NCI-H526 (cell line): ENCODE measurements at places on chromosomes 2 and 18.
A peak's percentile ranks its signal among the peaks of the same experiment; 100 is the strongest.

GRCh38 chr2:105808423-105809096 is 63.8 kb downstream of the NCK2 start:
- no peak for DNase-seq

DNA sequence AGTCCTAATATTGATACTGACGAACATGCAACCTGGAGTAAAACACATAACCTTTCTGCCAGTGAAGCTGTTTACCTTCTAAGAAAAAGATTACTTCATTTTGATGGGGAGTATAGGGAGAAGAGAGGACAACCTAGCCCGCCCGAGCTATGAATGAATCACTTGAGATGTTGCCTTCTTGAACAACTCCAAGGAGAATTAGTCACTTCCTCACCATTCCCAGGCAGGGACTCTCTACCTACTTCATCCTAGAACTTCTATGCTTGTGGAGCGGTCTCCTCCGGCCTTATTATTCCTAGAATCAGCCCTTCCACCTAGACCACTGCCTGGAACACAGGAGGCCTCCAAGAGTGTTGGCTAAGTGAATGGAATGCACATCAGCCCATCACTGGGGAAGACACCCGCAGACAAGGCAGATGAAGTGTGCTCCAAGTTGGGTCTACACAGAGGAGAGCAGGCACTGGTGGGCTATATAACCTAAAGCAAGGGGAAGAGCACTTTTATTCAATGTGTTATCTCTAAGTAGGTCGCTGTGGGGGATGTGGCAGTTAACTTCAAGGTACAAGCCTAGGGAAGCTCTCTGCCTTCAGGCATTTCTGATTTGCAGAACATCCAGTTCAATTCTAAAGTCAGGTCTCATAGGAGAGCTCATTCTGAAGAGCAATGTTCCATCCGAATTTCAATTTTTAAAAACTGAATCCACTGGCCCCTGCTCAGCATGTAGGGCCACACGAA is 57.4 kb downstream of the STK39 start:
- DNase-seq: no peak

DNA sequence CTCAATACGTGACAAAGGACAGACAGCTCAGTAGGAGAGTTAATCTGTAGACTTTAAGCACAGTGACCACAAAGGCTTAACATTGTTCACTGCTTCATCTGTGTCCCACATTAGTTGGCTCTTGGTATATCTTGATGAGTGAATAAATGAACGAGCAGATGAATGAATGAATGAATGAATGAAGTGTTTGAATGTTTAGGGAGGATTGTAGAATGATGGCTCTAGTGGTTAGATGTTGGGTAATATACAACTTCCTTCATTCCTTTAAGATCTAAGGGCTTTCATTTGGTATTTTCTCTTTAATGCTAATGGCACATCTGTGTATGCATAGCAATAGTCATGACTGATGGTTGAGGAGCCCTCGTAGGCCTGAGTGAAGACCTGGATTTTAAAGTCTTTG is 40.5 kb downstream of the ZNF407 start:
- DNase-seq: no peak

GRCh38 chr2:189191766-189192165 is 12.2 kb upstream of the COL5A2 start:
- no peak for DNase-seq

- DNase-seq: no peak
Measured at GRCh38 chr2:234840336-234840735, 111.5 kb upstream of the SH3BP4 start.

DNA sequence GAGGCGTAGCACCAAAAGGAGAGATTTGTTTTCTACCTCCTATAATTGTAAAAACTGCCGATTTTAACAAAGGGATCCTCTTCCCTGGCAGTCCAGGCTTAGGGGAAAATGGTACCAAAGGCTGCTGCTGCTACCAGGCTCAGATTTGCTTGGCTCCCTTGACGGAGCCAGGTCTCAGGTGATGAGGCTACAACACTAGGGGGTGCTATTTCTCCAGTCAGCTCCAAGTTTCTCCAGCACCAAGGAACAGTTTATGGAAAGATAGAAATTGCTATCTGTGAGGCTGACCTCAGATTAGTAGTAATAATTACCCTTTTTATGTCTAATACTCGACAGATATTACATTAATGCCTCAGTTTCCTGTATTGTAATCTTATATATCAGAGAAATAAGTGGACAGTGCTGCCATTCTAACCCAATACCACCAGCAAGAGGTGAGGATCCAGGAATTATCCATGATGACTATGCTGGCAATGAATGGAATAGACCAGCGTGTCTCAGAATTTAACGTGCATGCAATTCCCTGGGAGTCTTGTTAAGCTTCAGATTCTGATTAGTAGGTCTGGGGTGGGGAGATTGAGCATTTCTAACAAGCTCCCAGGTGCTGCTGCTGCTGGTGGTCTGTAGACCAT is 111.3 kb downstream of the ESCO1 start:
- peak; percentile 11 for DNase-seq

- peak; percentile 98 for DNase-seq
Measured at GRCh38 chr2:8573234-8573941, 108.5 kb upstream of the ID2 start.

GRCh38 chr2:71743995-71744675 is 290.8 kb downstream of the DYSF start:
- no peak for DNase-seq

- no peak for DNase-seq
Measured at GRCh38 chr2:180184506-180184905, 177.4 kb upstream of the CWC22 start.

GRCh38 chr2:7513834-7514233 is 596.6 kb downstream of the RNF144A start:
- no peak for DNase-seq

DNA sequence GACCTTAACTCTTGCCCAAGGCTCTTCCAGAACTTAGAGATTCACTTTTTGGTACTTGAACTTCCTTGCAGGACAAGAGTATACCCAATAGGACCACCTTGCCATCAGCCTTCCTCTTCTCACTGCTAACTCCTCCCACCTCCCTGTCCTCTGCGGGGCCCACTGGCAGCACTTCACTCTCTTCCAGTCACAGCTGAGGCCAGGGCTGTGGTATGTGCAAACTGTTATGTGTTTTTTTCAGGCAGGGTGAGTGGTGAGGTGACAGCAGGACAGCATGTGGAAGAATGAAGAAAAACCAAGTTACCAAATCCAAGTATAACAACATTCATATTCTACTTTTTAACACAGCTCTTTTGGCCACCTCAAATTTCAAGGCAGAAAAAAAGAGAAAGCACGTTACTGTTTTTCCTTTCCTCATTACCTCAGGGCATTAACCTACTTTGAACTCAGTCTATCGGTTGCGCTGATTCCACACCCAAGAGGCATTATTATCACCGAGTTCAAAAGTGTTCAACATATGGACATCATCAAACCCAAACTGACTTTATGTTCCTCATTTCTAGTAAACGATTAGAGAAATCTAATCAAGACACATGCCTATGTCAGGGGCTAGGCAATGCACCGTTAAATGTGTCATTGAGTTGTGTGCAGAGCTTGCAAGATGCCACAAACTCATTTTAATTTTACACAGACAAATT is 605.2 kb upstream of the SYT4 start:
- no peak for DNase-seq

DNA sequence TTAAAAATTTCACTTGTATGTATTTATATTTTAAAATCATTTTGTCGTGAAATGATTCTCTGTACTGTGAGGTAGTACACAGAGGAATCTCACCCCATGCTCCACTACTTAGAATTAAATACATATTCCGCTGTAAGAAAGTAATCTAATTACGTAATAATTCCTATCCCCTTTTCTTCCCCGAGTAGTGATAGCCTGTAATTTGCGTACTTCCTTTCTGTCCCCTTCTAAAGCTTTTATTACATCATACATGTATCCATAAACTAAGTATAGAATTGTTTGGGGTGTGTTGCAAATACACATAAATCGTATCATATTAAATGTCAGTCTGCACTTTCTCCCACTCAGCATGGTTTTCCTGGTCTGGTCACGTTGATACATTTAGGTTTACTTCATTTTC is 12.4 kb upstream of the CHCHD5 start:
- DNase-seq: no peak

GRCh38 chr2:236507393-236508085 is 62.1 kb upstream of the ACKR3 start:
- DNase-seq: peak; percentile 44

DNA sequence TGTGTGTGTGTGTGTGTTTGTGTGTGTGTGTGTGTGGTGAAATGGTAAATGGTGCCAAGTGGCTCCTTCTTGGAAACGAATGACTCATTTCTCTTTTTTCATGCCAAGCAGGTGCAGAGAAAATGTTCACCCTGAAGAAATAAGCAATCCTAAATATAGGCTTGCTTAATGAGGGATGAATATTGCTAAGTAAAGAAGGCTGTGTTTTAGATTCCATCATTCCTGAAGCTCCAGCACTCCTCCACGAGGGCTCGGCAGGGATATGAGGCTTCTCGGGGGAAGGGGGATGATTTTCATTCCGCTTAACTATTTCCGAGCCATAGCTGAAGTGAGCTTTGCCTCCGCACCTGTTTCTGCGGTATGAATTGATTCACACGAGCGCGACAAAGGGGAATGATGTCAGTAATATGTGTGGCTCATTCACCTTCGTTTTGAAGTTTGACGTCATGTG is 72.9 kb downstream of the TSN start:
- no peak for DNase-seq

- no peak for DNase-seq
Measured at GRCh38 chr2:68236103-68236734, 16.1 kb downstream of the PPP3R1 start.

GRCh38 chr2:200127848-200128247 is 172.5 kb downstream of the MAIP1 start:
- DNase-seq: no peak

DNA sequence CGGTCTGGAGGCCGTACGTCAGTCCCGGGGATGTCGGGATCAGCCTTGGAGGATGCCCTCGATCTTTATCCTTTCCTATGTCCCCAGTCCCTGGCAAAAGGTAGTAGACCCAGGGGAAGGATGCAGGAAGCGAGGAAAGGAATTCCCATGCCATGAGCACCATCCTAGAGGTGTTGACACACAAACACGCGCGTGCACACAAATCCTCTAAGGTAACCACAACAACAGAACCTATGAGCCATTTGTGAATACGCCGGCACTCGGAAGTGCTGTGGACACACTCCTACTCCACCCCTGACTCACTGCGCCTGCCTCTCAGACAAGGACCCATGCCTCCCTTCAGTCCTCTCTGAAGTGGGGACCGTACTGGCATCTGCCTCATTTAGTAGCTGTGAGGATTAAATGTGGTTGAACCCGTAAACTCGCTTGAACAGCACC is 11.3 kb upstream of the MLPH start:
- DNase-seq: peak; percentile 67

DNA sequence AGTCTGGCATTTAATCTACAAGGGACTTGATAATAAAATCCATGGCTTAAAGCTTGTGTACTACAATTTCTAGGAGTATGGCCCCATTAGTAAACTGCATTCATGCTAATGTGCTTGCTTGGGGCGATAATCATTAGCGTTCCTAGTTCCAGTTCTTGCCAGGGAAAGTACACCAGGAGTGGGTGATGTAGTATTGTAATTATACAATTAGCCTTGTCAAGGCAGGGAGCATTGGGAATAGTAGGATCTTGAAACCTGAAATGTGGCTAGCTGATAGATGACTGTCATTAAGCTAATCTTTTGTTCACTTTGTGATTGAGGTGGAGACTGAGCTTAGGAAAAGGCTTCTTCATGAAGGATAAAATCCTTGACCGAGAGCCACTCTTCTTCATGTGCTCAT is 989.2 kb downstream of the CPS1 start:
- no peak for DNase-seq

GRCh38 chr2:204234248-204234647 is 297.7 kb downstream of the ICOS start:
- no peak for DNase-seq

GRCh38 chr18:13054336-13054735 is 63.2 kb downstream of the CEP192 start:
- no peak for DNase-seq

GRCh38 chr2:237876951-237877491 is 17.6 kb downstream of the RAMP1 start:
- no peak for DNase-seq

- no peak for DNase-seq
Measured at GRCh38 chr18:79368681-79369080, 27.0 kb upstream of the NFATC1 start.

- DNase-seq: peak; percentile 2
Measured at GRCh38 chr2:88590998-88591613, 36.2 kb downstream of the EIF2AK3 start.

DNA sequence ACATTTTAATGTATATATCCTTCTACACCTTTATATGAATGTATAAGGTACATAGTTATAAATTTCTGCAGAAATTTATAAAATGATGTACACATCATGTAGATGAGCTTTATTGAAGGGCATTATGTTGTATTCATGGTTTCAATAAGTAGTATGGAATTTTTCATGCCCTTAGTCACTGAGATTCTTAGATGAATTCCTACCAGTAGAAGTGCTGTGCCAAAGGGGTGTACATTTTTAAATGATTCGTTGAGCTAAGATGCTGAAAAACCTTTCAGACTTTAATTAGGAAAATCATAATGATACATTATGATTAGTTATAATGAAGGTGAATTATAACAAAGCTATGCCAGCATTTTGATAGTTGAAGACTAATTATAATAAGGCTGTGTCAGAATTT is 115.2 kb downstream of the ZNF236 start:
- DNase-seq: no peak

- DNase-seq: no peak
Measured at GRCh38 chr2:240509667-240510512, 47.9 kb downstream of the ANKMY1 start.

GRCh38 chr2:80670763-80671162 is 366.2 kb upstream of the LRRTM1 start:
- no peak for DNase-seq

DNA sequence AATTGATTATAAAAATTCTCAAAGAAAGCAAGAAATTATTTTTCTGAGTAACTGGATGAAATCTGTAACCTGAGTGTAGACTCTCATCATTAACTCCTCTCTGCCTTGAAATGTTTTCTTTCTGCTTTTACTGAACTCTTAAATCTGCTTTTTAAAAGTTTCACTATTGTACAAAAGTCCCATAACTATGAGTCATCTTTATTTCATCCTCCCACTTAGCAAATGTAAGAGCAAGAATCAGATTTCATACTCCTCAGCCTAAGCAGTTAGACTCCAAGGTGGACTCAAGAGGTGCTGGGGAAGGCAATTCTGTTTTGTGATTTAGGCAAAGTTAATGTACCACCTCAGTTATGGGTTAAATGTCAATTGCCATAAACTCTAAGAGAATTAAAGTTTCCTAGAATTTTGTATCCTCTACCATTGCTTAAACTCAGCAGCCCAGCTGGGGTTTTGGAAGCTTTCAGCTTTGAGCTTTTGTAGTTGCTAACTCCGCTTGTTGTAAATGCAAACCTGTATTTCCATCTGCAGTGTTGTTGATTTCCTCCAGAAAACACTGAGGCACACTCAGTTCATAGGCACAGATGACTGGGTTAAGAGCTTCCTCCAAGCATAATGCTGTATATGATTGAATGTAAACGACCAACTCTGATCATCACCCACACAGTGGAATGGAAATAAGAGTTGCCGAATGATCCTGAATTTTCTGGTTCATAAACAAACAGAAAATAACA is 268.8 kb downstream of the ARHGAP15 start:
- DNase-seq: no peak
